NCI-H2171 treated with DMSO at 0.1 percent for 48 hours (cell line): ENCODE measurements at places on chromosomes 3 and 15.

- DNase-seq = peak; percentile 24
Measured at GRCh38 chr3:45137656-45138181, 8.5 kb downstream of the CDCP1 start.

- DNase-seq = peak; percentile 91
Measured at GRCh38 chr15:88476635-88477060, 9.1 kb downstream of the MRPS11 start.

DNA sequence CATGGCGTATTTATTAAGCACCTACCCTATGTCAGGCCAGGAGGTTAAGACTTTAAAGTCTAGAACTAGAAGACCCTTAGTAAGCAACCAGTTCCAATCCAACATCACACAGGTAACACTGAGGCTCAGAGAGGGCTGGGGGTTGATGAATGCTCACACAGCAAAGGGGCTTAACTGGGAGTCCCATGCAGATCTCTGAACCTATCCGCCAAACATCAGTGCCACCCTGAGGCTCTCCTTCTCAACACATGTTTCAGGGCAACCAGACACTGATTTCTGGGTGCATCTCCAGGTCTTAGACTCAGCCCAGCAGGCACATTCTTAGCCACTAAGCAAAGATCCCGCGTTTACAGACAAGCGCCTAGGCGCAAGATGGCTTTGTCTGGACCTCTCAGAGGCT is 92.0 kb upstream of the SLC6A11 start:
- no peak for DNase-seq

DNA sequence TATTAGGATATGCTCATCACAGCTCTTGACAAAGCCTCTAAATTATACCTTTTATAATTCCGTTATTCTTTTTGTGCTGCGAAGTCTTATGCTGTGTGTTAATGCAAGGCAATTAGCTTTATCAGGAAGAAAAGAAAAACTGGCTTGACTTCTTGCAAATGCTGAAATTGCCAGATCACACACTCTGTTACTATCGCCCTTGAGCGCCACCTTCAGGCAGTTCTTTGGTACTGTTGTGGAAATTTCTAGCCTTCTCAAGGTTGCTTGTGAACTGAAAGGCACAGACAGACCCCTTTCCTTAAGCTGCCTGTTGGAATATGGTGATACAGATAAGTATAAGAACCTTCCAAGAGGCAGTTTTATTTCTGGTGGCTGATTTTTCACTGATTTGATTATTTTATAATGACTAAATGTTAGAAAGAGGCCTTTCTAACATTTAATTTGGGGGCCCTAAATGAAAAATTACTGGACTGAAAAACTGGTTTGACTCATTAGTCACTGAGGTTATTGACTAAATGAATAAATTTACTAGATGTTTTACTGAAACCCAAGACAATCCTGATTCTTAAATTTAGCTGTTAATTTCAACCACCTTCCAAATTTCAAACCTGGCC is 126.2 kb upstream of the RASGRP1 start:
- DNase-seq = peak; percentile 74

GRCh38 chr3:156388497-156389448 is 166.1 kb downstream of the SSR3 start:
- DNase-seq = peak; percentile 29

DNA sequence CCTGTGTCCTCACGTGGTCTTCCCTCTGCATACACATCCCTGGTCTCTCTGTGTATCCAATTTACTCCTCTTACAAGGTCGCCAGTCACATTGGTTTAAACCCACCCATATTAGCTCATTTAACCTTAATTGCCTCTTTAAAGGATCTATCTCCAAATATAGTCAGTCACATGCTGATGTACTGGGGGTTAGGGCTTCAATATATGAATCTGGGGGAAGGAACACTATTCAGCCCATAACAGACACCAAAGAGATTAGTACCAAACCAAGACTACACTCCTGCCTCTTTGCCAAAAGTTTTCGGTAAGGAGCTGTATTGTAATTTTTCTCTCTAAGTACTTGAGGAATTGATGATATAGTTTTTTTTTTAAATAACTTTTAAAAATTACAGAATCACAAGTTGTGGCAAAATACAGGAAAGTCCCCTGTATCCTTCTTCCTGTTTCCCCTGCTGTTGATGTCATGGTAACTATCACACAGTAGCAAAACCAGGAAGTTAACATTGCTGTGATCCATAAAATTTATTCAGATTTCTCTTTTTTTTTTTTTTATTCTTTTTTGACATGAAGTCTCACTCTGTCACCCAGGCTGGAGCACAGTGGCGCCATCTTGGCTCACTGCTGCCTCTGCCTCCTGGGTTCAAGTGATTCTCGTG is 67.8 kb downstream of the SLCO3A1 start:
- no peak for DNase-seq

DNA sequence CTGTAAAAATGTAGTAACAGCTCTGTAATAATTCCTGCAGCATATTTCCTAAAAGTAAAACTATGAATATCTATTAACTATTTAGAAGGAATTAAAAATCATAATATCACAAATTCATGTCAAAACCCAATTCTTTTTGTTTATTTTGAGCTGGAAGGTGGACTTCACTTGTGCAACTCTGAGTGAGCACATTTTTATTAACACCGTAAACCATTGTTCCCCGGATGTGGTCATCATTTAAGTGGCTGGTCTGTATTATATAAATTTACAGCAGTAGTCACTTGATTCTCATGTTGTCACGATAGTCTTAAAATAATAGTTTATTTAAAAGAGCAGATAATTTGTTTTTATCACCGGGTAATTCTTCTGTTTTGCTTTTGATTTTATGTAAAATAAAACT is 43.0 kb upstream of the UTS2B start:
- no peak for DNase-seq

GRCh38 chr15:64743691-64744090 is 31.7 kb downstream of the RBPMS2 start:
- DNase-seq = no peak

GRCh38 chr15:25709437-25710159 is 153.5 kb downstream of the ATP10A start:
- no peak for DNase-seq

DNA sequence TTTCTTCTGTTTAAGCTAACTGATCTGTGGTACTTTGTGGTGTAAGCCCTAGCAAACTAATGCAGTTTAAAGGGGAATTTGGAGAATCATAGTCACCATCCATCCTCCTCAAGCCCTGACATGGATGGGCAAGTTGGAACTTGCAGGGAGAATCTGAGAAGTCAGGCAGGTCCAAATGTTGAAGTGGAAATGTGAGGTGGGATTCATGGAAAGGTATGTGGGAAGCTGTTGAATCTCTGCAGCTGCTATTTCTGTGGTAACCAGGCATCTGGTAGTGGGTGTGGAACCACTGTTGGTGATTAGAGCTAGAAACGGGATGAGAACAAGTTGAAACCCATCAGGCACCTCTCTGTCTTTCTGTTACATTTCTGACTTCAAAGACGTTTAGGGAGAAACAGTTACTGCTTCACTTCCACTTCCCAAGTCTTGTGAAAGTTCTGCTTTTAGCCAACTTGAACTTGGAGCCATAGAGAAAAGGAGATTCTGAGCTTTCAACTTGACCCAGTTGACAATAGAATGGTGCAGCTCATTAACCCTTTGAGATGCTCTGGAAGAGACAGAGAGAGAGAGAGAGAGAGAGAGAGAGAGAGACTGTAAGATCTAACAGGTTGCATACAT is 38.1 kb upstream of the NMNAT3 start:
- peak; percentile 82 for DNase-seq

DNA sequence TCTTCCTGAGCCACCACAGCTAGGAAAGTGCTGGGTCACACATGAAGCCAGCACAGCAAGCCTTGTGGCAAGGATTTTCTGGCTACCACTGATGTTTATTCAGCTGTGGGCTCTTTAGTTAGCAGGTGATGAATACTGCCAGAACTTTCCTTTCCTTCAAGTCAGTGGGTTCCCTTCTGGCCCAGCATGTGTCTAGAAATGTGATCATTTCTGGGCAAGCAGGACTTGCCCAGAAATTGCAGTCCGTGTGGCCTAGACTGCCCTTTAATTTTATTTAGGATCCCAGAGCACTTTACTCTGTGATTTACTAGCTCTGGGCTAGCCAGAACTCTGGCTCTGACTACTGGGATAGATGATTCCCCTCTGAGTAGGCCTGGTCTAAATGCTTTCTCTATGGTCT is 397.5 kb downstream of the ZIC4 start:
- DNase-seq = no peak

DNA sequence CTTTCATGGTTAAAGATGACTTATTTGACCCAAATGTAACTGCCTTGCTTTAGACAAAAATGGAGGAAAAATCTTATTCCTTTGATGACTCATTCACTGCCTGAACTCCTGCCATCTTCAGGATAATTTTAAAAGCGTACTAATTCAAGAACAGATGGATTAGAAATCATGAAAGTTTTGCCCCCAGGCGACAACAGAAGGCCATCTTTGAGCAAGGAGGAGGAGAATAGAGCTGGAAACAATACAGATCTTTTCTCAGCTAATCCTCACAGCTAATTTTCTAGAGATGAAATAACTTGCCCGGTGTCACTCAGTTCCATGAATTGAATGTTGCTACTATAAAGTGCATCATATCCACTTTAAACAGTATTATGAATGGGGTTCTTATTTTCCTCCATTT is 324.7 kb upstream of the RARB start:
- DNase-seq = no peak

DNA sequence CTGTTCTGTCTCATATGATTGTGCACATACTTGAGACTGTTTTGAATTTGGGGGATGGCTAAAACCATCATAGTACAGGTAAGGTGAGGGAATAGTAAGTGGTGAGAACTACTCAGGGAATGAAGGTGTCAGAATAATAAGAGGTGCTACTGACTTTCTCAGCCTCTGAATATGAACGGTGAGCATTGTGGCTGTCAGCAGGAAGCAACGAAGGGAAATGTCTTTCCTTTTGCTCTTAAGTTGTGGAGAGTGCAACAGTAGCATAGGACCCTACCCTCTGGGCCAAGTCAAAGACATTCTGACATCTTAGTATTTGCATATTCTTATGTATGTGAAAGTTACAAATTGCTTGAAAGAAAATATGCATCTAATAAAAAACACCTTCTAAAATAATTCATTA is 5.1 kb downstream of the CCR5 start:
- no peak for DNase-seq

- no peak for DNase-seq
Measured at GRCh38 chr15:69194854-69195253, 34.4 kb downstream of the GLCE start.

DNA sequence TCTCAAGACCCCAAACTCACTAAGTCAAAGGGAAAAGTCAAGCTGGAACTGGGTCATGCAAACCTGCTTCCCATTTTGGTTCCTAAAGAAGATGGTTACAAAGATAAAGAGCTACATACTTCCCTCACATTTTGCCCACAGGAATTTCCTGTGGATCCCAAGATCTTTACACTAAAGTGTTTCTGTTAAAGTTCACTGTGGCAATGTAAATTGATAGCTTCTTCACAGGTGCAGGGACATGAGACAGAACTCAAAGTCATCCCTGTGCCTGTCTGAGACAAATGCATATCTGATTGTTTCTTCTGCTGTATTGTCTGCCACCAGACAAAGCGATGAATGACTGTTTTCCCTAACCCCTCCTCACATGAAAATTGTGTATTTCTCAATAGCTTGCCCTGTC is 567.8 kb downstream of the ZIC1 start:
- DNase-seq = no peak

- DNase-seq = no peak
Measured at GRCh38 chr3:159322322-159322939, 520.6 kb downstream of the MFSD1 start.

DNA sequence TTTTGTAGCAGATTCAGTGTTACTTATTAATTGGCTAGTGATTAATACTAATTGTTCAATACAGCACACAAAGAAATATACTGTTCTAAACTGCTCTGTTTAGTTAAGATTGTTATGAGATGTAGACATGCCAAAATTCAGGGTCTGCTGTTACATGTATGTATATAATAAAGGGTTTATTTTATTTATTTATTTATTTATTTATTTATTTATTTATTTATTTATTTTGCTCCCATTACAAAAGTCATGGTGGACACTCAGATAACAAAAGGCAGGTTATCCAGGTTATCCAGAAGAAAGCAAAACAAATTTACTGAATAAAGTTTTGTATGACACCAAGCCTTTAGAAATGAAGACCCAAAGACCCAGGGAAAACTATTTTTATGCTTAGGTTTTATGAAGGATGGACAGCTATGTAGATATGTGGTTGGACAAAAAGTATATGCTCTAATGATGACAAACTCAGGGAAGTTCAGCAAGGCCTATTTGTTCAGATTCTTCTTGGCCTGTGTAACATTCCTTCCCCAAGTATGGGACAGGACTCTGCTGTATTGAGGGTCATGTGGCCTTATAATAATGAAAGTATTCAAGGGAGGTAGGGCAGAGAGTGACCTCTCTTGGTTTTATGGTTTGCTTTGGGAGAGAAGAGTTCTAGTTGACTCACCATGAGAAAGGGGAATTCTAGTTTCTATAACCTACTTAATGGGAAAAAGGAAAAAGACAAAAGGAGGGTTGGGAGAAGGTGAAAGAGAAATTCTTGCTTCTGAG is 1056.8 kb downstream of the ROBO2 start:
- DNase-seq = no peak

DNA sequence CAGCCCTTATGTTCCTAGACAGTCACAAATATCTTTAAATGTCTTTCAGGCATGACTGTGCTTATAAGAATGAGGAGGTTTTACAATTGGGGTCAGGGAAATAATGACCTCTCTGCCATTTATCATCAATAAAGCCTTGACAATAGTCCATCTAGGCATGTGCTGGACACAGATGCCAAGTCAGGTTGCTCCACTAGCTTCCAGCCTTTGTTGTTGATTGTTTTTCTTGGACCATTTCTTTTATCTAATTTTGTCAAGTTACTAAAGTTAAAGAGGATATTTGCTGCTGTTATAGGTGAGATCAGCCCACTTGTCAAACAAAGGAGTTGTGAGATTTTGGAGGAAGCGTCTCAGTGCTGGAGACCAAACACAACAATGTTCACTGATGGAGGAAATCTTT is 628.0 kb downstream of the ROBO2 start:
- no peak for DNase-seq

DNA sequence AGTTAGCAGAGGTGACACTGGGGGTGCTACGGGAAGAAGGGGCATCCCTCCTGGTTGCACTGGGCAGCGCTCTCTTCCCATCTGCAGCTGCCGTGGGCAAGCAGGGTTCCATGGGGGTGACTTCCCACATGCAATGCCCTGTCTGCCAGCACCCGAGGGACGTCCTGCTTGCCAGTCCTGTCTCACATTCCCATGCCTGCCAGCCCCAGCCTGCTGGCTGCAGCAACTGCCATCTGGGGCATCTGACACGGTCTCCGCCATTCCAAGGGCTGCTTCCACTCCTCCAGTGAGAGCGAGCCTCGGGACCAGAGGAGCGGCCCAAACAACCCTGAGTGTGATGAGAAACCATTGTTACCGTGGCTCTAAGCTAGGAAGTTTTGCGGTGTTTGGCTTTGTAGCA is 45.4 kb upstream of the RPL32 start:
- DNase-seq = no peak

DNA sequence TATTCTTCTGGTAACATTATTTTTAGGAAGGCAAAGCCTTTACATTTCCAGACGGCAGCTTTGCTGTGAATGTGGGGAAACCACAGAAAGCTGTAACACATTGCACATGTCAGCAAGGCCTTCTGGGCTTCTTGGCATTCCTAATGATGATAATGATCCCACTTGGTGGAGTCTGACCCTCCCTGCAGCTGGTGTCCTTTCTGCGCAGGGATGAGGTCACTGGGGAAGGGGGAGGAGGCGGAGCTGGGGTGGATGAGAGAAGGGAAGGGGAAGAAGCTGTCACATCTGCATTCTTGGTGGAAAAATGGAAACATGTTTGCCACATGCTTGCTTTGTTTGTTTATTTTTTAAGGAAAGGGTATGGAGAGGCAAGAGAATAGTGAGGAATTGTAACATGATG is 68.6 kb downstream of the FILIP1L start:
- DNase-seq = peak; percentile 20
